ENCODE measurements at places on chromosomes 16 and 17.

- no peak for DNase-seq
Measured at GRCh38 chr17:78273813-78274212, 42.4 kb downstream of the TMEM235 start.

GRCh38 chr16:69812688-69813014 is 50.5 kb downstream of the WWP2 start:
- no peak for DNase-seq

DNA sequence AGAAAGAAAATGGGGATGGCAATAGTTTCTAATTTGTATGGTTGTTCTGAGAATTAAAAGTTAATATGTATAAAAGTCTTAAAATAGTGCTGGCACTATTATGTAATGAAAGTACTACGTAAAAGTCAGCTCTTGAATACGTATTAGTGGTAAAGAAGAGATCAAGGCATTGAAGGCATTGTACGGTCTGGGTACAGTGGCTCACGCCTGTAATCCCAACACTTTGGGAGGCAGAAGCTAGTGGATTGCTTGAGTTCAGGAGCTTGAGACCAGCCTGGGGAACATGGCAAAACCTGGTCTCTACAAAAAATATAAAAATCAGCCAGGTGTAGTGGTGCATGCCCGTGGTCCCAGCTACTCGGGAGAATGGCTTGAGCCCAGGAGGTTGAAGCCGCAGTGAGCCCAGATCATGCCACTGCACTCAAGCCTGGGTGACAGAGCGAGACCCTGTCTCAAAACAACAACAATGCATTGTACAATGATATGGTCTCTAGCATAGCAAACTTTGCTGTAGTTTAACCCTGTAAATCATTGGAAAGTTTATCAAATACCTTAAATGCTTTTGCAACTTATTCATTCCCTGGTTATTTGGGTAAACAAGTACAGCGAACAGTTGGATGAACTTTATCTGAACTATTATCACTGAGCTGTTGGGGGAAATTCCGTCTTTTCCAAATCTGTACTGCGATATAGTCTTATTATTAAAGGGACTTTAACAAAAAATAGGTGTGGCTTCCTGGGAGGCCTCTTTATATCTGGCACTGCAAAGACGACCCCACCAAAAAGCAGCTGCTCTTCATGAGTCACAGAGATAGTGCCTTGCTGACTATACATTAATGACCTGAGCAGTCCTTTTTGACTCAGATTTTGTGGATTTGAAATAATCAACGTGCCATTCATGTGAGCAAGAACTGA is 73.6 kb downstream of the GPRC5B start:
- DNase-seq = peak; percentile 38

- DNase-seq = no peak
Measured at GRCh38 chr17:74259667-74260524, 14.1 kb upstream of the DNAI2 start.

GRCh38 chr17:72185564-72185963 is 64.7 kb downstream of the SOX9 start:
- no peak for DNase-seq

- no peak for DNase-seq
Measured at GRCh38 chr17:43572368-43572980, 26.3 kb upstream of the ETV4 start.

DNA sequence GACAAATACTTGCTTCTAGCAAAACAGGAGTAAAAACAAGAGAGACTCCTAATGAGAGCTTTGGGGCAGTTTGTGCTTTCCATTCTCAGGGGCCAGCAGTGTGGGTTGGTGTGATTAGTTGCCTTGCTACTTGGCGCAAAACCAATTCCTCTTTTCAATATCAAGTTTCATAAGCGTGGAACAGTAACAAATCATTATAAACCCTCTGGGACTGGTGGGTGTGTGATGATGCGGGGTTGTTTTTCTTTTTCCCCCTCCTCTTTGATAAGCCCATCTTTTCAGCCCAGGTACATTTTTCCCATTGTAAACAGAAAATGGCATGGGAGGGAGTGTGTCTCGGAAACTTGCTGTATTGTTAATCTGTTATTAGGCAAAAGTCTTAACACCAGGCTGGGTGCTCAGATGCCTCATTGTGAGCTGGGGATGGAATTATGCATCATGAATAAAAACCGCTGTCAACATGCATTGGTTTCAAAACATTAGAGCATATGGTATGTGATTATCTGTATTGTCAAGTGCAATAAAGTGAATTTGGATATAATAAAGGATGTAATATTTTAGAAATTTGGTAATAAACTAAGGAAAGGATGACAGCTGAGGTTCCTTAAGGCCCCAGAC is 166.4 kb downstream of the CCDC182 start:
- no peak for DNase-seq

GRCh38 chr16:55499281-55499680 is 9.6 kb upstream of the LPCAT2 start:
- DNase-seq = no peak

GRCh38 chr16:4564661-4565267 is 8.6 kb downstream of the C16orf96 start:
- no peak for DNase-seq

GRCh38 chr16:86836503-86837129 is 258.3 kb downstream of the FOXL1 start:
- peak; percentile 56 for DNase-seq

- DNase-seq = no peak
Measured at GRCh38 chr16:15616475-15617165, 26.3 kb downstream of the MARF1 start.

DNA sequence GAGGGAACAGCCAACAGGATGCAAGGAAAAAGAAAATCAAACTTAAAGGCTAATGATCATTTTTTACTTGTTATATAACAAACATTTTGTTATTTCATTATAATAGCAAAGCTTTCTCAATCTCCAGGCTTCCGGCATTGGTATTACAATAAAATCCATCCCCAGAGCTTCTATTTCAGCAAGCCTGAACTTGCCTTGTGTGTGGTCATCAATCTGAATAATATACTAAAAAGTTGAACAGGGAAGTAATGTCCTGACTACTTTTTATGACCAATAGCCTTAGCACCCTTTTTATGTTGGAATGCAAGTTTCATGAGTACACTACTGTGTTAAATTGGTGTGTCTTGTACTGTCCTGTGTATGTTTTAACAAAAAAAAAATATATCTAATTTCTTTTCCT is 27.1 kb upstream of the VWA3A start:
- no peak for DNase-seq

DNA sequence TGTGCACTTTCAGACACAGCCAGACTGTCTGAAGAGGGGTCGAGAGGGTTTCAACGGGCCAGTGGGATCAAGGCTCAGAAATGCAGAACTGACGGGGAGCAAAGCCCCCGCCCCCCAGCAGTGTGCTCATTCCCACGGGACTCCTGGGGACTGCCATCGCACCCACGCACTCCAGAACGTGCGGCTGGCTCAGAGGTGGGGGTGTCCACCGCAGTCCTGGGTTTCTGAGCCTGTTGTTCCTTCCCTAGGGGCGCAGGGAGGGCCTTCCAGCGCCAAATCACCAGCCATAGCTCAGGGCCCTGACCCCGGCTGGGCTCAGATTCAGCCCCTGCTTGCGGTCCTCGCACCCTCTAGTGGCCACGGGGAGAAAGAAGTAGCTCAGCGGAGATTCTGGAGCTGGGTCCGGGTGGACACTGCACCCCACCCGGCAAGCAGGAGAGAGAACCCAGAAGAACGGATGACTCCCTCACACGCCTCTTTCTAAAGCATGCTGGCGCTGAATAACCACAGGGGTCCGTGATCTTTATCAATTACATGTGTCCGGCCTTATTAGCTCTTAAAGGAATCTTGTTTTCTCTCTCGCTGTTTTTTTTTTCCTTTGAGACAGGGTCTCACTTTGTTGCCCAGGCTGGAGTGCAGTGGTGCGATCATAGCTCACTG is 45.0 kb upstream of the USP7 start:
- peak; percentile 8 for DNase-seq

- DNase-seq = peak; percentile 32
Measured at GRCh38 chr17:51046514-51047384, 73.9 kb downstream of the SPAG9 start.

DNA sequence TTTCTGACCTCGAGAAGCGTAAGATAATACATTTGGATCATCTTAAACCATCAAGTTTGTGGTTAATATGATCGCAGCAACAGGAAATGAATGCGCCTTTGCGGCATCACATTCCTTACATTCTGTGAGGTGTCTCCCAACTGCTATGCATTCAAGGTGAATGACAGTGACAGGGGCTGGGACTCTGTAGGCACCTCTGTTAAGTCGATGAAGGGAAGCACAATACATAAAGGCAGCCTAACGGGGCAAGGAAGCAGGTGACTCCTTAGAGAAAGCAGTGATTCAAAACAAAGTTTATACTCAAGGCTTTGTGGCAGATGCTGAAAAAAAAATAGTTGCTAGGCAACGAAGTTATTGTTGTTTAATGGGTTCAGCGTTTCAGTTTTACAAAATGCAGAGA is 21.6 kb upstream of the EVPL start:
- DNase-seq = no peak

DNA sequence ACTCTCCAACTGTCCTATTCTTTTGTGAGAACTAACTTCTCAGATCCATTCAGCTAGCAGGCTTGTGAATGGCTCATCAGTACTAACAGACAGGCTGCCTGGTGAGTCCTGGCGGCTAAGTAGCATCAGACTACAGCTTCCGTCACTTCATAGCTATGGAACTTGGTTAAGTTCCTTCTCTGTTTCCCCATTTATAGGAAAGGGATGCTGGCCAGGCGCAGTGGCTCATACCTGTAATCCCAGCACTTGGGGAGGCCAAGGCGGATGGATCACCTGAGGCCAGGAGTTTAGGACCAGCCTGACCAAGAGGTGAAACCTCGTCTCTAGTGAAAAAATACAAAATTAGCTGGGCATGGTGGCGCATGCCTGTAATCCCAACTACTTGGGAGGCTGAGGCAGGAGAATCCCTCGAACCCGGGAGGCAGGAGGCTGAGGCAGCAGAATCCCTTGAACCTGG is 49.9 kb upstream of the TANGO6 start:
- no peak for DNase-seq

DNA sequence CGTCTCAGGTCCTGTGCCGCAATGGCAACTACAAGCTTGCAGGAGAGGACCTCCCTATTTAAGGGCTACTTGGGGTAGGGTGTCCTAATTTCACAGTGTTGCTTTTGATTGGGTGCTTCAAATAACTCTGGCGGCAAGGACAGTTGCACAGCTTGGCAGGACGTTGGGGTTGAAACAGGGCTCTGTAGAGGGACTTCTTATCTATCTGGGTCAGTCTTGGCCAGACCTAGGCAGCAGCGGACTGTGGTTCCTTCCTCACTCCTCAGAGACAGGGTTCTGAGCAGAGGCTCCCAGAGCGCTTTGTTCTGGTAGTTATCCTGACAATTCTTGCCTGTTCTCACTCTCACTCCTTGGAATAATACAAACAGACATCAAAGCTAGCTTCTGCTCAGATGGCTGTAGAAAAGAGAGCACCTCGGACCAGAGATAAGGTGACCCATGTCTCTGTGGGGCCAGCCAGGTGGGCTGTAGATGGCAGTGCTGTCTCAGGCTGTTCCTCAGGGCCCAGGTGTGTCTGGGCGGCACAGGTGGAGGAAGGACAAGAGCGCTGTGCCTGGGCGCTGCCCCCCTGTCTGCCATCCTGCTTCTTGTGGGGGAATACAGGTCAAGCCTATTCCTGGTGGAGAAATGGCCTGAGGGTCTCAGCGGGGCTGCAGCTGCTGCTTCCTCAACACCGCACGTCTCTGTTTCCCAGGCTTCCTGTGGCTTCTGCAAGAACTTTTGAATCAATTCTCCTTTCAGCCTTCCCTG is 61.0 kb downstream of the PLD6 start:
- DNase-seq = no peak
